Glomerular endothelial cell (primary cell): ENCODE measurements at places on chromosomes 5 and 9. TPM values are rescaled to one million over a fixed set of nuclear protein-coding genes. Genes with fewer than 3 reads are reported as not detected.

PKD2L2 gene
- not detected in 2 replicates for total RNA-seq

BAG1 gene
- total RNA-seq: 46.4 and 53.4 TPM in 2 replicates

DOCK2 gene
- 1.2 and 1.5 TPM in 2 replicates for total RNA-seq

GBGT1 gene
- total RNA-seq: 4.3 and 6.6 TPM in 2 replicates

C9orf50 gene
- total RNA-seq: not detected in 2 replicates

ARL14EPL gene
- total RNA-seq: not detected in 2 replicates

MYORG gene
- total RNA-seq: 14.2 and 15.2 TPM in 2 replicates

KCNIP1 gene
- 0.76 and 1.7 TPM in 2 replicates for total RNA-seq

CERT1 gene
- 18.2 and 20.1 TPM in 2 replicates for total RNA-seq

SH2D3C gene
- total RNA-seq: 94.0 and 160 TPM in 2 replicates

BTNL8 gene
- total RNA-seq: not detected in 2 replicates

PCA3 gene
- not detected in 2 replicates for total RNA-seq

CYLC2 gene
- total RNA-seq: not detected in 2 replicates

REXO4 gene
- 24.9 and 25.6 TPM in 2 replicates for total RNA-seq

DMGDH gene
- total RNA-seq: 1.1 TPM in 1 of 2 replicates, not detected in the other

OBP2B gene
- total RNA-seq: not detected in 2 replicates

HAND1 gene
- total RNA-seq: not detected in 2 replicates

TAF11L13 gene
- total RNA-seq: not detected in 2 replicates

KIAA1191 gene
- total RNA-seq: 154 and 160 TPM in 2 replicates

LHX3 gene
- total RNA-seq: not detected in 2 replicates

PCDHA10 gene
- total RNA-seq: under 0.01 and 0.47 TPM in 2 replicates

PSD2 gene
- total RNA-seq: not detected in 2 replicates

C8G gene
- not detected in 2 replicates for total RNA-seq

PCAT7 gene
- not detected in 2 replicates for total RNA-seq

PCDHB15 gene
- 0.97 and 1.7 TPM in 2 replicates for total RNA-seq

BTNL3 gene
- not detected in 2 replicates for total RNA-seq

CCDC69 gene
- total RNA-seq: 10.6 and 26.1 TPM in 2 replicates

SLC25A48 gene
- not detected in 2 replicates for total RNA-seq

BTNL9 gene
- 0.15 and 2.8 TPM in 2 replicates for total RNA-seq

SAPCD2 gene
- 6.1 and 6.7 TPM in 2 replicates for total RNA-seq

SLIT3 gene
- total RNA-seq: 1.3 and 7.4 TPM in 2 replicates

PPP3R2 gene
- total RNA-seq: not detected in 2 replicates
